Hematopoietic multipotent progenitor cell treated with erythropoietin and hydrocortisone succinate and interleukin-3 and kit ligand, for 6 days (in vitro differentiated cells): ENCODE measurements at places on chromosomes 5 and 9.
A peak's percentile ranks its signal among the peaks of the same experiment; 100 is the strongest.

DNA sequence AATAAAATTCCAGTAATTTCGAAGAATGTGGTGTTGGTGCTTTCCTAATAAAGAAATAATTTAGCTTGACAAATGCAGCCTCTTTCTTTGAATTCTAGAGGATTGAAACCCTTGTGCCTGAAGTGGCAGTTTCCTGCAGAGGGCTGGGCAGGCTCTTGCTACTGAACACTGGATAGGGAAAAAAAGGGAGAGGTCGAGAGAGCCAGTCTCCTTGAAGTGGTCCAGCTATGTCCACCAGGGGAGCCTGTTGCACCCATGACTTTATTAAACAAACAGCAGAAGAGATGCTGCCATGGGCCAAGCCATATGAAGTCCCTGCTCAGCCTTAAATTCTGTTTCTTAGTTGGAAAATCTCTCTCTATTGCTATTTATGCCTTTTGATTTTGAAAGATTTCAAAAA lies 178.4 kb downstream of the SMARCA2 start:
- DNase-seq, result no peak

DNA sequence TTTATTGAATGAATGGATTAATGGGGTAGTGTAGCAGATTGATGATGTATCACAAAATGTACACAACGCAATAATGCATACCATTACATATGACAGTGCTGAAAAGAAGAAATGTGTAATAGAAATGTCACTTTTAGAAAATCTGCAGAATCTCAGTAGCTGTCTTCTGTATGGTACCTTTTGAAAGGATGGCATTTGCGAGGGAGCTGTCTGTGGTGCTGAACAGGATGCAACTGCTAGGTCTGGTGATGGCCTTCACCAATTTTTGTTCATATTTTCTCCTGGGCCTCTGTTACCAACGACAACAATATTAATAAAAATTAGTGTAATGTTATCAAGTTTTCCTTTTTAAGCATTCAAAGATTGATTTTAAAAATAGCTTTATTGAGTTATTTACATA lies 36.2 kb upstream of the OTULIN start:
- DNase-seq, result peak; percentile 74

DNA sequence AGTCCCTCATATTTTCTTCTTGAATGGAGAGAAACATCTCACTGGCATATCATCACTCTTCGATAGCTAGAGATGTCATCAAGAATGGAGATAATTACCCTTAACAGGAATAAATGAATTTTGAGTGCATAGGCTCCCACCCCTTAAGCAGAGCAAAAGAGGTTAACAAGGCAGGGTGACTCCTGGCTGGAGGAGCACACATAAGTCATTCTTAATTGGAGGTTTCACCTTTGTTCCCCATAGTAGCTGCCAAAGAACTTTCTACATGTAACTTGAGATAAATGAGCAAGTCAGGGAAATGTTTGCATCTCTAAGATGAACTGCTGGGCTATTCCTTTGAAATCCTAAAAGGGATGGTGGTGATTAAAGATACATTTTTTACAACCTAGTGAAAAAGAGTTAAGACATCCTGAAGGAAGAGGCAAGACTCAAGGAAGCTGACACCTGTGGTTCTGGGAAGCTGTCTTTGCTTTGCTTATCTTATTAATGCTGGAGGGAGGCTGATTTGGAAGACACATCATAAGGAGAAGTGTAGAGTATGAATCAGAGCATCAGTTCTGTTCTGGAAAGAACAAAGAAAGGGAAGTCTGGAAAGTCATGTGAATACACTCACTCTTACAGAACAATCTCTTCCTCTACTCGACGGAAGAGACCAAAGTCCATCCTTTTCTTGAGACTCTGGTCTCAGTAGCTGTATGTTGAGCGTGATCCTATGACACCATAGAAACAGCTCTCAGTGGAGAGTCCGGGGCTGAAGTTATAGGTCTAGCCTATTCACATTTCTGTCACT lies 326.3 kb downstream of the OSTF1 start:
- no peak for DNase-seq

- peak; percentile 30 for DNase-seq
These were observed 1.3 kb downstream of the PPP1R26 start for GRCh38 chr9:135480940-135481310.

DNA sequence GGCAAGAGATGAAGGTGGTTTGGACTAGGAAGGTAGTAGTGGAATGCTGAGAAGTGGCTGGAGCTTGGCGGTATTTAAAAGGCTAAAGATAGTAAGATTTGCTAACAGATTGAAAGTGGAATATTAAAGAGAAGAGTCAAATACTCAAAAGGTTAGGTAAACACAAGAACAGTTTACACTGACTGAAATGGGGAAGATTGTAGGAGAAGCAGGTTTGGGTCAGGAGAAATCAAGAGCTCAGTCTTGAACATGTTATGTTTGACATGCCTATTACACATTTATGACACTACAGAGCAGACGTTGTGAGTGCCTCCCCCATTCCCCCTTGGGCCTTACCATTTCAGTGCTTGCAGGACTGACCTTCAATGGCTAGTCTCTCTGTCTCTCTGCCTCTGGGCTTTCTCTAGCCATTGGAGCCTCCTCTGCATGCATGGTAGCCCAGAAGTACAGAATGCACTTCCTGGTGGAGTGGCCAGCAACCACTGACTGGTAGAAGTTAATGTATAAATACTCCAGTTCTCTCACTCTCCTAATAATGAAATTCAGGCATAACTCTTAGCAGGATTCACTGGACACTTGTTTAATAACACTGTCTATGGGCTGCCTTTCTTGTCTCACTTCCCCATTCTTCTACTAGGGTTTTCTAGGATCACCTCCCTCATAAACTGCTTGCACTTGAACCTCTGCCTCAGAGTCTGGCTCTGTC lies 56.8 kb downstream of the HMGCS1 start:
- no peak for DNase-seq

DNA sequence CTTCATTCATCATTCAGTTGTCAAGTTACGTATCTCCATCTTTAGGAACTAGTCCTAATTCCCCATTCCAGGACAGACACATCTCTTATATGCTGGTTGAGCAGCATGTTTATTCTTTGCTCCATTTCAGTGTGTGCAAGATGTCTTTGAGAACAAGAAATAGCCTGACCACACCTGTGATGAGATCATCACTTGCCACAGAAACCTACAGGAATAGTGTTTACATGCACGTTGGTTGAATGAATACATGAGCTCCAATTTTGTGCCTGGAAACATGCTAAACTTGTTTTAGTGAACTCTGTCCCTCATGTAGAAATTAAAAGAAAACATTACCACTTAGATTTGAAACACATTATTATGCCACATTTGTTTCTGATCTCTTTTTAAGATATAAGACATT lies 489.1 kb downstream of the CDH18 start:
- DNase-seq, result no peak

- DNase-seq, result no peak
These were observed 117.2 kb downstream of the NRG2 start for GRCh38 chr5:139925650-139926640.

- DNase-seq, result peak; percentile 76
These were observed 97.0 kb downstream of the MEF2C start for GRCh38 chr5:88785746-88786565.
